ENCODE measurements at places on chromosomes 2 and 18.

GRCh38 chr2:19575641-19576040 lies 217.2 kb upstream of the OSR1 start:
- peak; percentile 24 for DNase-seq

- DNase-seq, result no peak
Observed at GRCh38 chr2:178295906-178296305, 101.6 kb downstream of the OSBPL6 start.

- DNase-seq, result no peak
Observed at GRCh38 chr2:168439536-168439935, 16.5 kb upstream of the CERS6 start.

DNA sequence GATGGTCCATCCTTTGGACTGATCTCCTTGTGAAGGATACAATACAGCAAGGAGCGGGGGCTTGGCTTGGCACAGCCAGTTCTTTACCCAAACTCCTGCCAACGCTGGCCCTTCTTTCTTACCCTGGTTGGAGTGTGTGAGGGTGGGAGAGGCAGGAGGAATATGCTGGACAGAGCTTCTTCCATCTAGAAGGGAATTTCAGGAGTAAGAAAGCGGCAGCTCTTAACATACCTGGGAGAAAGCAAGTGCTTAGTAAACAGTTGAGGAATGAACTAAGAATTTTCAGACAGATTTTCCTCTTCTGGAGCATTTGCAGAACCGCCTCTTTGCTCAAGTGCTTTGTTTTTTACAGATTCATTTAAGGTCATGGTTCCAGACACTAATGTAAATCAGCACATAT lies 72.8 kb downstream of the NEDD4L start:
- no peak for DNase-seq

GRCh38 chr2:109254174-109254904 lies 125.3 kb downstream of the SH3RF3 start:
- DNase-seq, result no peak

DNA sequence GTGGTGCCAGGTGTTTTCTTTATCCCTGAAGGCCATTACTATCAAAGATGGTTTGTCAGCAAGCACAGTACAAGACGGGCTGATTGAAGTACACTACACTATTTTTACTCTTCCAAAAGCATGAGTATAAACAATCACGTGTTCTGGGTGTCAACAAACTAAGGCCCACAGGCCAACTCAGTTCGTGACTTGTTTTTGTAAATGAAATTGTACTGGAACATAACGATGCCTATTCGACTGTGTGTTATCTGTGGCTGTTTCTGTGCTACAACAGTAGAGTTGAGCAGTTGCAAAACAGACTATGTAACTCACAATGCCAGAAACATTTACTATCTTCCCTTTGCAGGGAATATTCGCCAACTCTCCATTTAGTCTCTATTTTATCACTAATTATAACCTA lies 12.3 kb downstream of the MRPS5 start:
- DNase-seq, result no peak

- DNase-seq, result no peak
Observed at GRCh38 chr2:124426625-124427024, 401.5 kb downstream of the CNTNAP5 start.

DNA sequence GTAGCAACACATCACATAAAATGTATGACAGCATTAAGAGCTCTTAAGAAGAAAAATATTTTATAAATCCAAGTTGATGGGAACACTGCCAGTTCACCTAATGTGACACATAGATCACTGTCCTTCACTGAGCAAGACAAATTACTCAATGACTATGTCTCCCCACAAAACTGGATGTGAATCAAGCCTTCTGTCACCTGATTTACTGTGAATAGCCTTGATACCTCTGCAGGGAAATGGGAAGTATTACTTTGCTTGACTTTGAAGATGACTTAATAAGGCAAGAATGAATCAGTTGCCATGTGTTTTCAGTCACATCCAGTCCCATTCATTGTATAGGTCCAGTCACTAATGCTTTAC lies 94.6 kb downstream of the NYAP2 start:
- DNase-seq, result no peak

GRCh38 chr18:39737869-39738268 lies 2172.3 kb upstream of the CELF4 start:
- DNase-seq, result no peak

DNA sequence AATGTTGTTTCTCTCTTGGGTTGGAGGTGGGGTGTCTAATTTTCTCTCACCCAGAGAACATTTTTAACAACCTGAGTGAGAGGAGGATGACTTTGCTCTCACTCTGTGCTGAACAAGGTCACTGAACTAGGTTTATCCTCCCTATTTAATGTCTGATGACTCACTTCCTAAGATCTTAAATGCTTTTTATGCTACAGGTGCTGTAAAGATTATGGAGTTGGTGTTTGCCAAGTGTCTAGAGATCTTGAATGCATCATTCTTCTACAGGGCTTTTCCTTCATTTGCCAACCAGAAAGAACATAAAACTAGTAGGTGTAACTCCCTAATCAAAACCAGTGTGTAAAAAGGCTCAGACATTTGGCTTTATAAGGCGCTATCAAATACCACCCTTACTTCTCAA lies 350.5 kb upstream of the ETAA1 start:
- DNase-seq, result no peak

GRCh38 chr2:169819106-169819505 lies 5.6 kb downstream of the METTL5 start:
- DNase-seq, result no peak

DNA sequence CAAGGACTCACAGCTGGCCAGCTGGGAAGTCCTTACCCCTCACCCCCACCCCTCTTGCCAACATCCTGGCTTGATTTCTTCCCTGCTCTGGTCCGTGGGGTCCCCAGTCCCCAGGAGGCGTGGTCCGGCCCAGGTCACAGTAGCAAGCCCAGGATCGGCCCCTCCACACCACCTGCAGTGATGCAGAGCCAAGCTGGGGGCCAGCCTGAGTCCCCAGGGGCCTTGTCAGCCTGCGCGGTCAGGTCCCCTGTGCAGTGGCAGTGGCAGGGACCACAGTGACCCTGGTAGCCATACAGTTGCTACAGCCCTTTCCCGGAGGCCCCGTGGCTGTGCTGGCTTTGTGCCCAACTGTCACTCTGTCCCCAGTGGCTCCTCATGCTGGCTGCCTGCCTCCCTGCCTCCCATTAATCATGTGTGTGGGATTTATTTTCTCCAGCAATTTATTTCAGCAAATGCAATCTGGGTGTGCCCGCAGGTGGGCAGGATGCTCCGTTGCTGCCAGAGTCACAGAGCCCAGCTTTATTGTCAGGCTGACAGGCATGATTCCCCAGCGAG lies 8.8 kb upstream of the PRSS56 start:
- DNase-seq, result no peak

DNA sequence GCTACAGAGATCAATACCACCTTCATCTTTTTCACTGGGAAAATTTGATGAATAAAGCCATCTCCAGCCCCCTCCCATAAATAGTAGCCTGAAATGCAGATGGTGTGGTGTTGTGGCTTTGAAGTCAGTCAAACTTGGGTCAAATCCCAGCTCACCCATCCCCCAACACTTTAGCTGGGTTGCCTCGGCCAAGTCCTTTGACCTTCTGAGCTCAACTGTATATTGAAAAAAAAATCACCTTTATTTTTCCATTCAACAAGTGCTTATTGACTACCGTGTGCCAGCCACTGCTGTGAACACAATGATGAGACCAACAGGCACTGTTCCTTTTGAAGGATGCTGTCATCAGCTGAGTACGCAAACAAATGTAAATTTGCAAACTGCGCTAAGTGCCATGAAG lies 35.1 kb upstream of the NTSR2 start:
- no peak for DNase-seq

DNA sequence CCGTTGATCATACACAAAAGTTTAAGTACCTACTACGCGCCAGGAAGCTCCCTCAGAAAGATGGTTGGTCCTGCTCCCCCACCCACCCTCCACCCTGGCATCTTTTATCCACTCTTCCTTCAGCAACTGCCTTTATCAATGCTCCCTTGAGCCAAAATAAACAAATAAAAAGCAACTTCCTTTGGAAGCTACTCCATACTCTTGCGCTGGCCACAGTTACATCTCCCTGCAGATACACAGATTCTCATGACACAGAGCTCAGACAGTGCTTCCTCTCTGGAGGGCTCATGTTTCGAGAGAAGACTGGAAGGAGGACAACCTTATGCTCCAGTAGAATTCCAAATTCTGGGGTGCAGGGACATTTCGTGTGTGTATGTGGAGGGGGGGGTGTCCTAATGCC lies 3.8 kb upstream of the STEAP3 start:
- DNase-seq, result no peak

- peak; percentile 78 for DNase-seq
Observed at GRCh38 chr18:58362027-58362575, 266.8 kb downstream of the ALPK2 start.

- DNase-seq, result no peak
Observed at GRCh38 chr2:85790499-85791188, 36.9 kb downstream of the ATOH8 start.

DNA sequence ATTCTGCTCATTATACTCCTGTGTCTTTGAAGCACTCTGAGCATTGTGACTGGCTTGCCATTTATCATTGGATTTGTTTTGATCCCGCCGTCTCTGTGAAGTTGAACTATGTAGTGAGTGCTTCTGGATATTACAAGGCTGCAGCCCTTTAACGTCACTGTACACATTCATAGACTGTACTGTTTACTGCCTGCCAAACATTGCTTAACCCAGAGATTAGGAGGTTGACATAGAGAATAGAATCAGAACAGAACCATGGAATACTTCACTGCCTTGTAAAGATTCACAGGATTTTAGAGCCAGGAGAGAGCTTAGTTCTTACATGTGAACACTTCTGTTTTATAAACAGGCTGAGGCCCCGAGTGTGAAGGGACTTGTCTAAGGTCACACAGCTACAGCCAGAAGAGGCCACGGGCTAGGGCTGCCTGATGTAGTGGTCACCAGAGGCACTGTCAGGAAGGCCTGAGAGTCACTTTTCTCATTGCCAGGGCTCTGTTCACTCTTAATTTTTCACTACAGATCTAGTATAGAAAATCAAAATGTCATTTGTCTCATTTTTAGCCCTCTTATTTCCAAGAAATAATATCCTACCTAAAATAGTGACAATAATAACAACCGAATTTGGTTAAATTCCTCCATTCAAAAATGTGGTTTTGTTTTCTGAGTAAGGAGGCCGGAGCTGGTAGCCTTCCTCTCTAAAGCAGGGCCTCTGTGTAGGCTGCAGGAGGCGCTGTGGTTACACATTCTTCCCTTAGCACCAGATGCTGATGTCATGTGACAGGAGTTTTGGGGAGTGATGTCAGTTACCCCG lies 87.9 kb downstream of the UGGT1 start:
- DNase-seq, result peak; percentile 59
